Naive thymus-derived CD4-positive, alpha-beta T cell (primary cell): ENCODE measurements at places on chromosomes 5 and 9.

GRCh38 chr5:366541-367357 lies 45.2 kb downstream of the AHRR start:
- no peak for DNase-seq

- DNase-seq, result no peak
Observed at GRCh38 chr9:80797831-80798688, 891.3 kb downstream of the TLE1 start.

- DNase-seq, result no peak
Observed at GRCh38 chr5:168525856-168526255, 3.2 kb upstream of the FBLL1 start.

DNA sequence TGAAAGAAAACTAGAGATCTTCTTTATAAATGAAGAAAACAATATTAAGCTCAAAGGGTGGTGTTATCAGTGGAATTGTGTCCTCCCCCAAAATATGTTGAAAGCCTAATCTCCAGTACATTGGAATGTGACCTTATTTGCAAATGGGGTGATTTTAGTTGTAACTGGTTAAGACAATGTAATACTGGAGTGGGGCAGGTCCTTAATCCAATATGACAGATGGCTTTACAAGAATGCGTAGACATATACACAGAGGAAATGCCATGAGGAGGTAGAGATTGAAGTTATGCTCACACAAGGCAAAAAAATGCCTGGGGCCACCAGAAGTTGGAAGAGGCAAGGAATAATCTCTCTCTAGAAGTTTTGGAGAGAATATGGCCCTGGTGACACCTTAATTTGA lies 13.7 kb upstream of the TRIM32 start:
- no peak for DNase-seq

DNA sequence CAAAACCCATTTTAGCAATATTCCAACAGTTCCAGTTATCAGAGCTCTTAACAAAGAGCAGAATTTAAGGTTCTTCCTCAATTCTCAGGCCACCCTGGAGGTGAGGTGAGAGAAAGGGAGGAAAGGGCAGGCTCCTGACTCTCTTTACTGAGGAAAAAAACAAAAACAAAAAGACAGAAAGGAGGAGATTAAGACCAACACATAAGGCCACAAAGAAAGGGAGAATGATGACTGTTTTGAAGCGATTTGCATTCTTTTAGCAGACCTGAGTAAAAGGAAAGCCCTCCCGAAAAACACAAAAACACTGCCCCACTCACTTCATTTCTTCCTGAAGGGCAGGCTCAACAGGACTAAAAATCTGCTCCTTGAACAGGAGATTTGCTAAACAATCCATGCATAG lies 300.5 kb downstream of the ARL15 start:
- no peak for DNase-seq

DNA sequence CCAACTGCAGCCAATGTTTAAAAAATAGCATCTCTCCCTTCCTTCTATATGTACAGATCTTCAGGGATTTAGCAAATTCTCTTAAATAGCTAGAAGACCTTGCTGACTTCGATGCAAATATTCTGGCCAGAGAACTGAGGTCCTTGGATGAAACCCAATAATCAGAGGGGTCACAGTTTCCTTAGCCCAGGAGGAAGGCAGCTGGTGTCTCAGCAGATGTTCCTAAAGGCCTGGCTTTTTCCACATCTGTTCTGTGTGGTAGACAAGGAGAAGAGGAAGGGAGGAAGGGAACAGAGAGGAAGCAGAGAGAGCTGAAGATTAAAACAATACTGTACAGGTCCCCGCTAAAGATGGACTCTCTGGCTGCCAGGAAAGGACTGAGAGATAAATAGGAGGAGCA lies 33.1 kb downstream of the BOD1 start:
- DNase-seq, result no peak

- DNase-seq, result no peak
Observed at GRCh38 chr5:96075579-96076289, 114.1 kb upstream of the ELL2 start.

GRCh38 chr9:84499969-84500582 lies 159.5 kb upstream of the SLC28A3 start:
- DNase-seq, result no peak

GRCh38 chr5:57383093-57383861 lies 99.3 kb downstream of the ACTBL2 start:
- DNase-seq, result no peak

DNA sequence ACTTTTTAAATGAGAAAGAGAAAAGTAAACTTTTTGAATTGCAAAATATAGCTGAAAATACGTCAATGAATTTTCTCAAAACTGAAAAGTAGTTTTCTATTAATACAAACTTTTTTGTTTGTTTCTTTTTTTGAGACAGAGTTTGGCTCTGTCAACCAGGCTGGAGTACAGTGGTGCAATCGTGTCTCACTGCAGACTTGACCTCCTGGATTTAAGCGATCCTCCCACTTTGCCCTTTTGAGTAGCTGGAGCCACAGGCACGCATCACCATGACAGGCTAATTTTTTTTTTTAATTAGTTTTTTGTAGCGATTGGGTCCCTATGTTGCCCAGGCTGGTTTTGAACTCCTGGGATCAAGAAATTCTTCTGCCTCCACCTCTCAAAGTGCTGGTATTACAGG lies 610.4 kb downstream of the ELAVL2 start:
- DNase-seq, result no peak

GRCh38 chr5:179876610-179876952 lies 18.0 kb upstream of the MRNIP start:
- DNase-seq, result no peak

- DNase-seq, result no peak
Observed at GRCh38 chr9:69174616-69175463, 763 bp downstream of the TJP2 start.

DNA sequence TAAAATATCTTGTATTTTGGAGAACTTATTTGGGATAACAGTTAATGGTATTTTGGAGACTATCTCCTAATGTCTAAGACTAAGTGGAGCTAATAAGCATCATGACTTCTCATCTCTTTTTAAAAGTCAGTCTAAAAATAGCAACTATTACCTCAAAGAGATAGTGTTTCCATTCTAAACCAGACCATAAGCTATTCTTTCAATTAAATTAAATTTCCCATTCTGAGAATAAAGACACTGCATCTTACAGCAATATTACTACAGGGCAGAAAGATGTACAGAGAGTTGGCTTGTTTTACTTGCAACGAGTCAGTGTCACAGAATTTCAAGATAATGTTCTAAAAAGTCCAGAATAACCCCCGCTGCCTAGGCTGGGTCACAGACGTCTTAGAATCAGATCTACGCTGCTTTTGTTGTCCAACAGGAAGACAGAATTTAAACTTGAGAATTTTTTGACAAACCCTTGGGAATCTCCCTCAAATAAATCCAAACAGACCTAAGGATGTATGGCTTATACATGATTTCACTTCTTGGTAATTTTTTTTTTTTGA lies 98.9 kb downstream of the USP20 start:
- no peak for DNase-seq

DNA sequence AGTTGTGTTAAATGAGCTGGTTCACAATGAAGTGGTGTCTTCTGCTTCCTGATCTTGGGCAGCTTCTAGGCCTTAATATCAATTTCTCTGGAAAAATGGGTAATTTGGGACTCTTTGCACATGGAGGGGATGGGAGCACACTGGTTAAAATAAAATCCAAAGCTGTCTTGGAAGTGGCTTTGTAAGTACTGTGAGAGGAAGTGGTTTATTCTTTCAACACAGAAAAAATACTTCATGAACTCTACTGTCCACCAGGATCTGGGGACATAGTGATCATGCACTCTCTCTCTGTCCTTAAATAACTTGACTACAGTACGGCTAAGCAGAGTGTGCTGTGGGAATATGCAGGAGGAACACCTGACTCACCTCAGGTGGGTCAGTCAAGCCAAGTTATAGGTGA lies 2.4 kb downstream of the PCYOX1L start:
- DNase-seq, result no peak

- DNase-seq, result no peak
Observed at GRCh38 chr9:131402738-131403492, 9.0 kb downstream of the PRRC2B start.
